ENCODE measurements at places on chromosomes 12 and 14.
A peak's percentile ranks its signal among the peaks of the same experiment; 100 is the strongest.

GRCh38 chr14:61416591-61416990, 95.2 kb downstream of the PRKCH start:
- no peak for DNase-seq

GRCh38 chr12:7289743-7290142, 14.1 kb upstream of the ACSM4 start:
- DNase-seq, result no peak

DNA sequence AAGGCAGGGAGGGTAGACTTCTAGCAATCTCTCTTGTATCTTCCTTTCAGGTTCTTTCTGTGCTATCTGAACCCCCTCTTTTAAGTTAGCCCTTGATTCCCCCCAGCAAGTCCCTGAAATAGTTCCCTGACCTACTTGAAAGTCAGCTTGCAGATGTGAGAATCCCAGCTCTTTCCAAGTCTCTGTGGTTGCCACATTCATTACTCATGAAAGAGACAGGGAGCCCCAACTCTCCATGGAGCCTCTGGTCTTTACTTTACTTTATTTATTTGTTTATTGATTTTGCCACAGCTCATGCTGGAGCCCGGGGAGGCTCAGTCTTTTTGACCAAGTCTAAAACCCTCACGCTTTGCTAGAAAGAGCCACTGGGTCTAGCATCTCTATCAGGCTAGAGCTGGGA, 193.6 kb upstream of the FAR2 start:
- no peak for DNase-seq

DNA sequence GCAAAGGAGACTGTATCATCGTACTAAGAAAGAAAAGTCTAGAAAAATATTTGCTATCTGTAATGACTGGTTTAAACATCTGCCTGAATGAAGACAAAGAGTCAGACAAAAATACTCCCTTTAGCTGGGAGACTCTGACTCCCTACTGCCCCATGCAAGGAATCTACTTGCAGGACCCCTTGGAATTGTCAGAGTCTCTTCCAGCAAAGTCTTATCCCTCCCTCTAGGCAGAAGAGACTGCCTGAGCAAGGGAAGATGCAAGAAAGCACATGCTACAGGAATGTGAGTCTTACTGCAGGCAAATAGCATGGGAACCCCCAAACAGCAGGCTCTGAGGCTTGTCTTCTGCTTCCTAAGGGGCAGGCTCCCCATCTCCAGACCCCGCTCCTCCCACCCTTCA, 154.0 kb downstream of the KCNA5 start:
- DNase-seq, result no peak

- DNase-seq, result peak; percentile 65
Measured at GRCh38 chr14:22555384-22556011, 33.5 kb downstream of the DAD1 start.

GRCh38 chr14:32018391-32019092, 58.6 kb upstream of the ARHGAP5 start:
- DNase-seq, result no peak

DNA sequence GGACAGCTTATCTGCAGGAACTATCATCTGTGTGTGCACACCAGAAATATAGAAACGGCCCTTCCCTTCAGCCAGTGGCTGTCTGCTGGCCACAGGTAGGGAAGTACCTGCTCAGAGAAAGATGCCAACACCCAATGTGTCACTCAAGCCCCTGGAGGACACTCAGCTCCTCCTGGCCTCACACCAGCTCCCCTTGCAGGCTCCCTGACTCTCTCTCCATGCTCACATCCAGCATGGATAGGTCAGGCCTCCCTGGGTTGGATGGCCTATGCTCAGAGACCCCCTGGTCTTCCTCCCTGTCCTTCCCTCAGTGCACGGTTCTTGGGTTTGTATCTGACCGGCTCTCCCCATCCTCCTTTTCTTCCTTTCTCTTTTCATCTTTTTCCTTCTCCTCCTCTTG, 202.1 kb downstream of the BCL11B start:
- DNase-seq, result no peak

DNA sequence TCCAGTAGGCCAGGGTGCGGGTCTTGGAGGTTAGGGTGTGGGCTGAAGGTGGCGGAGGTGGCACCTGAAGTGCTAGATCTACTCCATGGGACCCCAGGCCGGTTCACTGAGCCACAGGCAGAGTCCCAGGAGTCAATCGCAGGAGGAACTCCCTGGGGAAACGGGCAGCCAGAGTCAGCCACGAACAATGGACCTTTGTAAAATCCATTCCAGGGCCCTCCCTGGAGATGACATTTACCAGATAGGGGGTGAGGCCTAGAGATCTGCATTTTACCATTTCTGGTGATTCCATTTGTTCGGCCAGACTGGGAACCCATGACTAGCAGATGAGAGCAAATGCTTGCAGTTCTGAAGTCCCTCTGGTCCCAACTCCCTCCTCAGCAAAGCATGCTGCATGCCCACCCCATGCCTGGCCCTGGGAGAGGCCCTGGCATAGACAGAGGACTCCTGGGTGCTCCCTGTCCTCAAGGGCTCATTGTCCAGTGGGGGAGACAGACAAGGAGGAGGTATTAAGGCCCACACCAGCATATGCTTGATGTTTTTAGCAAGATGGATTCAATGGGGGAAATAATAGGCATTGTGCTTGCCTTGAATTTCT, 115.5 kb downstream of the EML1 start:
- no peak for DNase-seq

DNA sequence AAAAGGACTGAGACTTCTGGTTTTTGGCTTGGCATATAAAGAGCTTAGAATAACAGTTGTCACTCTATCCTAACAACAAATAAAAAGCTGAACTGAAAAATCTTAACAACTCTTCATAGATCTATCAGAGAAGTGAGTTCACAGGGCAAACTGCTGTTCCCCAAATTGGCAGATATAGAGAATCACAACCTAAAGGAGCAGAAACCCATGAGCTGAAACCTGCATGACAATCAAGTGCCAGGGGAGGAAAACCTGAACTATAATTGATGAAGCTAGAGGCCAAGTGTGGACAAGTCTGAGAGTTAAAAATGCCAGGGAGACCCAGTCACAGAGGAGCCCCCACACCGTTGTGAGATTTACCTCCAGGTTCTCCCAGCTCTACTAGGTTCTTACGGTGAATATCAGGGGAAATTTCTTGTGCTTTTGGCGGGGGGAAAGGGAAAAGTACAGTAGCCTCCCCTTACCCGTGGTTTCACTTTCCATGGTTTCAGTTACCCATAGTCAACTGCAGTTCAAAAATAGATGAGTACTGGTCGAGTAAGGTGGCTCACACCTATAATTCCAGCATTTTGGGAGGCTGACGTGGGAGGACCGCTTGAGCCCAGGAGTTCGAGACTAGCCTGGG, 53.9 kb downstream of the ATF7 start:
- no peak for DNase-seq

DNA sequence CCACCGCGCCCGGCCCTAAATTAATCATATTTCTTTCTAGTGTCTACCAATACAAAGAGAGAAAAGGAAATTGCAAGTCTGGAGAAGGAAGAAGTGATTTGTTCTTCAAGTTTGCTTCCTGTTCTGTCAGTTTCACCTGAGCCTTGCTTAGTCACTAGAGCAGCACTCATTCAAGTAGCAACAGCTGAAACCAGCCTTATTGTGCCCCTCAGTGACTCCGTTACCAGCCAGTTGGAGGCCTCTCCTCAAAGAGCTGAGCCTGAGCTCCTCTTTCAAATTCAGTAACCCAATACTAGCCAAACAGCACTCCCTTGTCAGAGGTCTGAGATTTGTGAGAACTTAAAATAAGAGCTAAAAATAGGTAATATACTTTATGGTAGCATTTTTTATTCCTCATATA, 17.4 kb downstream of the PAWR start:
- no peak for DNase-seq

- DNase-seq, result no peak
Measured at GRCh38 chr14:37027188-37027824, 145.1 kb downstream of the SLC25A21 start.

GRCh38 chr14:80080601-80081000, 130.7 kb downstream of the DIO2 start:
- DNase-seq, result no peak

DNA sequence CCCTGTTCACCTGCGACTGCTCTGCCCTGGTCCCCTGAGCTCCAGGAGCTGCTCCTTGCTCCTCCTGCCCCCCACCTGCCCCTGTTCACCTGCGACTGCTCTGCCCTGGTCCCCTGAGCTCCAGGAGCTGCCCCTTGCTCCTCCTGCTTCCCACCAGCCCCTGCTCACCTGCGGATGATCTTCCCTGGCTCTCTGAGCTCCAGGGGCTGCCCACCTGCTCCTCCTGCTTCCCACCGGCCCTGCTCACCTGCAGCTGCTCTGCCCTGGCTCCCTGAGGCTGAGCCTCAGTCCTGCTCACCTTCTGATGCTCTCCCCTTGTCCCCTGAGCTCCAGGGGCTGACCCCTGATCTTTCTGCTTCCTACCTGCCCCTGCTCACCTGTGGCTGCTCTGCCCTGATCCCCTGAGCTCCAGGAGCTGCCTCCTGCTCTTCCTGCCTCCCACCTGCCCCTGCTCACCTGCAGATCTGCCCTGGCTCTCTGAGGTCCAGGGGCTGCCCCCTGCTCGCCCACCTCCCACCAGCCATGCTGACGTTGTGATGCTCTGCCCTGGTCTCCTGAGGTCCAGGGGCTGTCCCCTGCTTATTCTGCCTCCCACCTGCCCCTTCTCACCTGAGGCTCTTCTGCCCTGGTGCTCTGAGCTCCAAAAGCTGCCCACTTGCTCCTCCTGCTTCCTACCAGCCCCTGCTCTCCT, 219.2 kb downstream of the TMEM121 start:
- DNase-seq, result no peak

- DNase-seq, result no peak
Measured at GRCh38 chr12:51911788-51912711, 4.7 kb downstream of the ACVRL1 start.

- no peak for DNase-seq
Measured at GRCh38 chr12:74415633-74416032, 122.0 kb upstream of the ATXN7L3B start.

- DNase-seq, result no peak
Measured at GRCh38 chr12:106267535-106267934, 19.7 kb upstream of the CKAP4 start.

DNA sequence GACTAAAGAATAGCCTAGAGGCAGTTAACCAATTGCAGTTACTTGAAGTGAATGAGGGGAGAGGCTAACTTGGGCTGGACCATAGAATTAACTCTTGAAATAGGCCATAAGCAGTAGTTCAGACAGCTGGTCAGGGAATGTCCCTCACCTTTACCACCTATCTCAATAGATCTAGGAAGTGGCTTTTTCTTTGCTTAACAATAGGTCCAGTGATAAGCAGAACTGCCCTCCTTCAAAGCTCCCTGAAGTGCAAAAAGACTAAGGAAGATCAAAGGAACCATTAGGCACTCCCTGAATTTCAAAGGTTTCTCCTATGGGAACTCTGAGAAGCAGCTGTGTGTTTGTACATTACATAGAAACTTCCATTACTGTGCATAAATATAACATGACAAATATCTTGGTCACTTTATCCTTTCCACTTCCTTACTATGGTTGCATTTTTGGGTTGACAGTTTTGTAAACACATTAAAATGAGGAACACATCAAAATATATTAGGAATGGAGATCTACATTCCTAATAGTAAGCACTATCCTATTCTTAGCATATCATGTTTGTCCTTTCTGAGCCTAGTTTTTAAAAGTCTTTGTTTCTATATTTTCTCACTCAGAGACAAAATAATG, 7.2 kb upstream of the NAA30 start:
- DNase-seq, result no peak

DNA sequence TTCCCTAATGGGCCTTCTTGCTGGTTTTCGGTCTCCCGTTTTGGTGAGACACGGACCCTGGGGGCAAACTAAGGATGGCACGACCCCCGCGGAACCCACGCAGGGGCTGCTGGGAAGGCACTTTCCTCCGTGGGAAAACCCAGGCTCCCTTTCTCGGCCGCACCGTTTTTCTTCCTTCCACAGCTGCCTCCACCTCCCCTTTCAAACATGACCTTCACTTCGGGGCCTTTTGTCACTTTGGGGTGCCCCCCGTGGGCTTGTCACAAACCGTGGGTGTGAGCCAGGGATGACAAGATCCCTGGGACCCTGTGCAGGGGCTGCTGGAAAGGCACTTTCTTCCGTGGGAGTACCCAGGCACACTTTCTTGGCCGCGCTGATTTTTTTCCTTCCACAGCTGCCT, 268.7 kb downstream of the ALG10 start:
- no peak for DNase-seq

- no peak for DNase-seq
Measured at GRCh38 chr12:49961111-49961922, at the start of gene AQP5. TSS of gene AQP5 (plus strand) at chr12:49961872. CDS start at chr12:49962018, 146 bp downstream.

GRCh38 chr14:74616996-74617700, 5.1 kb upstream of the LTBP2 start:
- DNase-seq, result no peak

DNA sequence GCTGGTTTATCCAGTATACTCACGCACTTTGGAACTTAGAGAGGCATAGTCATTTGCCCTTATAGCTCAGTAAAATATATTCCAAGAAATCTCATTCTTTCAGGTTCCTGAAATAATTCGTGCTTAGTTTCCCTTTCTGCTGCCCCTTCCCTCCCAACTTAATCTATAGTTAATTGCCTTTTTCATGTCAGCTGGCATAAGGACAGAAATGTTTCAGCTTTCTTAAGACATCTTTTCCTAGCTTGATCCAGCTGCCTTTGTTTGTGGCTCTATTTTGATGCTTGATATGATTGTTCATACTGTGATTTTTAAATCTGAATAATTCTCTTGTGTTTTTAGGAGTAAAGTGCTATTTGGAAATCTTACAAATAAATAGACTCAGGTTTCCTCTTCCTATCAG, 120.0 kb upstream of the SEL1L start:
- DNase-seq, result no peak

DNA sequence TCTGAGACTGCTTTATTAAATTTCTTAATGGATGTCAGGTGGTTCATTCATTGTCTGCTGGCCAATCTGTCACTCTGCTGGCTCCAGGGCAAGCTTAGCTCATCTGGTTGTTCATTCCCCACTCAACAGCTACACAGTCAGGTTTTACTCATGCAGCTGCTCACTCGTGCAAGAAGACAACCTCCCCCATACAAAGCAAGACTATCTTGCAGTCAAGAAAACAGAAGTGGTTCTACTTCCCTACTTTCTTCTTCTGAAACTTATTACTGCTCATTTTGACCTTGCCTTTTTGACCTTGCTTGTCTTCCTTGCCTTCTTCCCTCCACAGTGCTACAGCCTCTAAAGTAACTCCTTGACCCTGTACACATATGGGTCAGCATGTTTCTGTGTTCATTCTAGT, 277.9 kb downstream of the SSPN start:
- no peak for DNase-seq
